Activated CD4-positive, alpha-beta T cell treated with anti-CD3 and anti-CD28 coated beads for 36 hours (primary cell): ENCODE measurements at places on chromosomes 13 and 19.
A peak's percentile ranks its signal among the peaks of the same experiment; 100 is the strongest.

- DNase-seq: no peak
These were observed 116.6 kb downstream of the CYSLTR2 start for GRCh38 chr13:48770372-48770771.

DNA sequence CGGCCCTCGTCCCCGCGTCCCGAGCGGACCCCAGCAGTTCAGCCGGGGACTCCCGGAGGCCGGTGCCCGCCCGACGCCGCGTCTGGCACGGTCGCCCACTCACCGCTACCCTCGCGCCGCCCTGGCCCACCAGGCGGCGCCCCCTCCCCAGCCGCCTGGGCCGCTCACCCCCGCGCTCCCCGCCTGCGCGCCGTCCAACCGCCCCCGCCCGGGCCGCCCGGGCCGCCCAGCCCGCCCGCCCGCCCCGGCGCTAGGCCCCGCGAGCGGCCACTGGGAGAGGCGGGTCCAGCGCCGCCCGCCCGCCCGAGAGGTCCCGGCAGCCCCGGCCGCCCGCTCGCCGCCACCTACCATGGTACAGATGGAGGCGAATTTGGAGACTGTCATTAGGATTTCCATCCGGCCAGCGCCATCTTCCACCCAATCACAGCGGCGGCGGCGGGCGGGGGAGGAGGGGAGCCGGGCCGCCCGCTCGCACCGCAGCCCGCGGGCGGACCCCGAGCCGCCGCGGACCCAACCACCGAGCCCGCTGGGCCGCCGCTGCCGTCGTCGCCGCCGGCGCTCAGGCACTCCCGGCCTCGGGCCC lies at the start of gene USP12:
Gene USP12, minus strand, starts transcription at position 568 of the 583 bp plus-strand sequence. Its CDS starts 172 bp downstream, at position 396.
- DNase-seq: peak; percentile 66

DNA sequence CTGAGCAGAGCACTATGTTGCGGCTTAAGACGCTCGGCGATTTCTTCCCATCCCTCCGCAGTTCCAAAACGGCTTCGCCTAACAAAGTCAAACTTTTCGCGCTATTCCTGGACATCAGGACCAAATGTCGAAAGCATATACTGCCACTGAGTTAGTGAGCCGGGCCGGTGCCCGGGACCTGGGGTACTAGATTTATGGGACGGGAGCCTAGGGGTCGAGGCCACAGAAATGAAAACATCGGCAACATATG lies 699 bp downstream of the RCBTB2 start:
- no peak for DNase-seq

DNA sequence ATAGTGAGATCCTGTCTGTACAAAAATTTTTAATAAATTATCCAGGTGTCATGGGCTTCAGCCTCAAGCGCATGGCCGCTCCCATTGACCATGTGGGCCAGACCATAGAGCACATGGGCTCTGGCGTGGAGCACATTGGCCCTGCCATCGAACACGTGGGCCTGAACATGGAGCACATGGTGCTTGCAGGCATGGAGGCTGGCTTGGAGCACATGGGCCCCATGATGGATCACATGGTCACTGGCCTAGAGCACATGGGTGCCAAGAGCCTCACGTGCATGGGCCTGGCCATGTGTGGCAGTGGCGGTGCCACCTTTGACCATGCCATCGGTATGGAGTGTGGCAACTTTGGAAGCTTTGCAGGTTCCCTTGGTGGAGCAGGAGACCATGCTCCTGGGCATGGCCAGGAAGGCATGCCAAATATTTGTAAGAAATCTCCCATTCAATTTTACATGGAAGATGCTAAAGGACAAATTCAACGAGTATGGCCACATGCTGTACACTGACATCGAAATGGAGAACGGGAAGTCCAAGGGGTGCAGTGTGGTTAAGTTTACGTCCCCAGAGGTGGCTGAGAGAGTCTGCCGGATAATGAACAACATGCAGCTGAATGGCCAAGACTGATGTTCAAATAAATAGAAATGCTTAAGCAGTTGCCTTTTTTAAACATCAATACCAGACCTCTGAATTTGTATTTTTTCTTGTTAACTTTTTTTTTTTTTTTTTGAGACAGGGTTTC lies 21.3 kb upstream of the SLC1A5 start:
- no peak for DNase-seq

GRCh38 chr13:90633849-90634248 lies 713.6 kb upstream of the MIR17HG start:
- no peak for DNase-seq

DNA sequence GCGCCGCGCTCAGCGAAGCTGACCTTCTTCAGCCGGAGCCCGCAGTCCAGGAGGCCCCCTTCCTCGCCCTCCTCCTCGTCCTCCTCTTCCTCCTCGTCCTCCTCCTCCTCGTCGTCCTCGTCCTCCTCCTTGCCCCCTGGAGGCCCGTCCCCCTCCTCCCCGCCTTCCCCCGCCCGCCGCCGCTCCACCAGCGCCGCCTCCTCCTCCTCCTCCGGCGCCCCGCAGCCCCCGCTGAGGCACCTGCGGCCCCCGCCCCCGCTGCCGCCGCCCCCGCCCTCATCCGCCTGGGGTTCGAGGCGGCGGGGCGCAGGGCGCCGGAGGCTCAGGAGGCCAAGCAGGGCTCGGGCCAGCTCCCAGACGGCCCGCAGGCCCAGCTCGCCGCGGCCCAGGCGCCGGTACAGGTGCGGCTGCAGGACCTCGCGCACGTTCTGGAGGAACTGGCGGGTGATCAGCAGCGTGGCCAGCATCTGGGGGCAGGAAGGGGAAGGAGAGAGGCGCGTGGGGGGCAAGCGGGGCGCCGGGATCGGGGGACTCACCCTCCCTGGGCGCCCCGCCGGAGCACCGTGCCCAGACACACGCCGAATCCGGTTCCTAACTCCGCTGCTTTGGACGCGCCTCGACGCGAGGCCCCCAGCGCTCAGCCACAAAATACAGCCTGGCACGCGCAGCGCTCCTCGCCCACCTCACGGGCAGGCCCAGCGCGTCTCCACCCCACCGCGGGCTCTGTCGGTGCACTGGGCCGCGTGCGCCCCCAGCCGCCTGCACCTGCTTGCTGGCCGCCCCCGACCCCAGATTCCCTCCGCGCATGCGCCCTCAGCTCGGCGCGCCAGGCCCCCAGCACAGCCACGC lies 5.9 kb downstream of the ANO8 start:
- peak; percentile 55 for DNase-seq

DNA sequence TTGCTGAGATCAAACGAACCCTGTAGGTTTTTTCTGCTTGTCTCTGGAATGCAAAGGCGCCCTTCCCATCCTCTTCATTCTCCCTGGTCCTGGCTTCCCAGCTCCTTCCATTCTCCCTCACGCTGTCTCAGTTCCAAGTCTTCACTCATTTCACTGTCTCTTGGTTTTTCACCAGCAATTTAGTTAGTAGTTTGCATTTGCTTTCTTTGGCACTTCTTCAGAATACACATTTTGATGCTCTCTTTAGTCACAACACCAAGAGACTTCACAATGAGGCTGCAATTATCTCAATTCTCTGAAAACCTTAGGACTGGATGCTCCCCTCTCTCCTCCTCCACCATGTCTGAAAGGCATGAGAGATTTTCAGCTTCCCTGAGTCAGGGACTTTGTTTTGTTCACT lies 470.7 kb downstream of the FGF14 start:
- DNase-seq: no peak

DNA sequence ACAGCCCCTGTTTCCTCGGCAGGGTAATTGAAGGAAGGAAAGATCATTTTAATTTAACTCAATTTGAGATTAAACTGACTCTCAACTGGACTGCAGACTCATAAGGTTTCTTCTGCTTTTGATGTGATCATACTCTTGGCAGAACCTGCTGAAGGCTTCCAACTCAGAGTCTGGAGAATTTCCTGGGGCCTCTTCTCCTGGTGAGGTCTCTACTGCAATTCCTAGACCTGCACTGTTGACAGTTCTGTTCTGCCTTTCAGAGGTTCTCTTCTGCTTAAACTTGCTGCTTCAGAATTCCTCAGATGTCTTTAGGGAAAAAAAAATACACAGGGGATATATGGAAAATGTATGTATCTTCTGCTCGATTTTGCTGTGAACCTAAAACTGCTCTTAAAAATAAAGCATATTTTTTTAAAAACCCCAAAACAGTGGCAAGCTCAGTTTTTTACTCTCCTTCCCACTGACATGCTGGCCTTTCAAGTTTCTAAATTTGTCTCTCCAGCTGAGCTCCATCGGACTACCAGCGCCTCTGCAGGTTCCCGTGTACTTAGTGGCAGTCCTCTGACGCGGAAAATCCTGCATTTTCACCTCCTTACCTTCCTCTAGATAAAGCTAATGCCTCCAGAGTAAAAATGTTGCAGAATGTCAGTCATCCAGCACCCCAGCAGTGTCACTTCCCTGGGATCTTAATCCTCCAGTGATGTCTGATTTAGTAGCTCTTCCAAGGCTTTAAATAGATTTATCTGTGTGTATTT lies 733.5 kb upstream of the SGCG start:
- DNase-seq: no peak

GRCh38 chr19:54707962-54708361 lies 16.3 kb upstream of the KIR3DL3 start:
- DNase-seq: no peak

DNA sequence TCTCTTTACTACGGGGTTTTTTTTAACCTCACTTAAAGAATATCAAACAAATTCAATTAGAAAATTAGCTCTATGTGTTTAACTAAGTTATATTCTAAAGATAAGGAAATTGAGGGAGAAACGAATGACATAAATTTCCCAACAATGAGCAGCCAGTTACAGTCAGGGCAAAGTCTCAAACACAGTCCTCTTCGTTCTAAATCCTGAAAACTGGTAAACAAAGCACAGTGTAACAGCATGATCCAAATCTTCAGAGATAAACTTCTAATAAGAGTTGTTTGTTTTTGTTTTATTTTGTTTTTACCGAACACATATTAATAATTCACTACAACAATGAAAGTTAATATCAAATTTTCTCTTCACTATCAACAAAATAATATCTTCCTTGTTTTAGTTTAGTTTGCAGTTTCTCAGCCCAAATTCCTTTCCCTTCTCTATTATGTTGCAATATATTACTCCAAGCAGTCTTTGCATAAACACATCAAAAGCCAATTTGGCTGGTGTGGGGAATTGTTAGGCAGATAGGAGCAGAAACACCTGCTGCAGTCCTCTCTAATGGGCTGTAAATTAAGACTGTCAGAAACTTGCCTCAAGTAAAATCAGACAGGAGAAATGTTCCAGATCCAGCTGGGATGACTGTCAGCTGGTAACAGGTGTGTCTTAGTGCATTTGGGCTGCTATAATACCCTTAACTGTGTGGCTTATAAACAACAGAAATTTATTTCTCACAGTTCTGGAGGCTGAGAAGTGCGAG lies 106.5 kb upstream of the SGCG start:
- no peak for DNase-seq

DNA sequence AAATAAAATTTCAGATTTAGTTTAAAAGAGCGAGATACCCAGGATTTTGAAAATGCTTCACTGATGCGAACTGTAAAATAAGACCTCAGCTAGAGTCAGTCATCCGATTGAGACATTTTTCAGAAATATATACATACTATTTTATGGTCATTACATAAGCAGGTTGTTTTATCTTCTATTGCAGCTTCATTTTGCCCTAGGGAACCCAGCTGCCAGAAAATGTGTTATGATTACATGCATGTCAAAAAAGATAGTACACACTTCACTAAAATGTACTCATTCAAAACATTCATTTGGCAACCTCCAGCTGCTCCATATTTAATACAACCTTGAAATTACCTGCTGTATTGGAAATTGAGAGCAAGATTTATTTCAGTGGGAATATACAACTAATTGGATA lies 483.8 kb upstream of the SLITRK6 start:
- no peak for DNase-seq

DNA sequence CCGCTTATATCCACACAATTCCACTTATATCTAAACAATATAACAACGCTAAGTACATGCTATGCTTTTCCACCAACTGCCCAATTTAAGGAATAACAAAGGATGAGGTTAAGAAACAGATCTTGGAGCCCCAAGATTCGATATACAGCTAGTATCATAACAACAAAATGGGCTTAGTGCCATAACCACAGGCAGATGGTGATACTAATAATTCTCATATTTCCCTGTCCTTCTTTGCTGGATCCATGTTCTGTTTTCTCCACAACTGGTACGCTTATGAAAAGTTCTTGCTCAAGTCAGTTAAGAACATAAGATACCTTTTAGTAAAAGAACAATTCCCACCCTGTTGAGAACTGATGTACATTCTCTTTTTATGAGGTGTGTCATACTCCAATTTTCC lies 33.9 kb downstream of the CAB39L start:
- DNase-seq: no peak

- peak; percentile 94 for DNase-seq
These were observed 803 bp upstream of the TIMM44 start for GRCh38 chr19:7944177-7944761.

DNA sequence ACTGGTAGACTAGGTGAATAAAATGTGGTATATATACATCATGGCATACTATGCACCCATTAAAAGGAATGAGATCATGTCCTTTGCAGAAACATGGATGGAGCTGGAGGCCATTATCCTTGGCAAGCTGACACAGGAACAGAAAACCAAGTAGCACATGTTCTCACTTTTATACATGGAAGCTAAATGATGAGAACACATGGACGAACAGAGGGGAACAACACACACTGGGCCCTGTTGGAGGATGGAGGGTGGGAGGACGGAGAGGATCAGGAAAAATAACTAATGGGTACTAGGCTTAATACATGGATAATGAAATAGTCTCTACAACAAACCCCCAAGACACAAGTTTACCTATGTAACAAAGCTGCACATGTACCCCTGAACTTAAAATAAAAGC lies 780.0 kb downstream of the DACH1 start:
- no peak for DNase-seq
